ENCODE measurements at places on chromosomes 2 and 18. TPM values are rescaled to one million over a fixed set of nuclear protein-coding genes. Genes with fewer than 3 reads are reported as not detected.

GRCh38 chr18:63199743-63200241 lies 119.8 kb downstream of the BCL2 start:
- no peak for DNase-seq

DNA sequence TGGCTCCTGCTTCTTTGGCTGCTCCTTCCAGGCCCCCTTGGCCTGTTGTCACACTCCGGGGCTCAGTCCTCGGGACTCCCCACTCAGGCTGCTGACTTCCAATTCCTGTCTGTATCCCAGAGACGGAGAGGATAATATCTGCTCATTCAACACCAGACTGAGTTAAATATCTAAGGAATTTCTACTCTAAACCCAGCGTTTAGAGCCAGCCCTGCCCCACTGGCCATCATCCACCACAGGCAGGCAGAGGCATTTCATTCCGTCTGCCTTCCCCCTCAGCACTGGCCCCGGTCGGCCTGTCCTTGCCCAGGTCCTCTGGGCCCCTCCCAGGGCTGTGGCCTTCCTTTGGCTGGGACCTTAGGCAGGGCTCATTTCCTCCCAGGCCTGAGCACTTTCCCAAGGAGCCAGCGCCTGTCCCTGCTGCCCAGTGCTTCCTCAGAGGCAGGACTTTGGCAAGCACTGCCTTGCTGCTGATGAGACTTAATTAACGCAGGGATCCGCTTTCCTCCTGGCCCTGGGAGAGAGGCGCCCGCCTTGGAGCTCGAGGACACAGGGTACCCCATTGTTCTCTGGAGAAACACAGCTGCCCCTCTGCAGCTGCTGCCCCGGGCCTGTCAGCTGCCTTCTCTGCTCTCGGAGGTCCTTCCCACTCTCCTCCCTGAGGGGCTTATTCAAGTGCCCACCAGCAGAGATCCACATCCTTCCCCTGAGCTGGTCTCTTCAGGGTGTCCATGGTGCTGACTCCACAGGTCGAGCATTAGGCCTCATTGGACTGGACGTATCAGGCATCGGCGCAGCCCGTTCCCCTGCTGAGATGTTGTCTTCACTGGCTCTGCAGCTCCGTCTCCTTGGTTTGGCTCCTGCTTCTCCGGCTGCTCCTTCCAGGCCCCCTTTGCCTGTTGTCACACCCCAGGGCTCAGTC lies 42.8 kb downstream of the ATOH8 start:
- peak; percentile 78 for DNase-seq

DNA sequence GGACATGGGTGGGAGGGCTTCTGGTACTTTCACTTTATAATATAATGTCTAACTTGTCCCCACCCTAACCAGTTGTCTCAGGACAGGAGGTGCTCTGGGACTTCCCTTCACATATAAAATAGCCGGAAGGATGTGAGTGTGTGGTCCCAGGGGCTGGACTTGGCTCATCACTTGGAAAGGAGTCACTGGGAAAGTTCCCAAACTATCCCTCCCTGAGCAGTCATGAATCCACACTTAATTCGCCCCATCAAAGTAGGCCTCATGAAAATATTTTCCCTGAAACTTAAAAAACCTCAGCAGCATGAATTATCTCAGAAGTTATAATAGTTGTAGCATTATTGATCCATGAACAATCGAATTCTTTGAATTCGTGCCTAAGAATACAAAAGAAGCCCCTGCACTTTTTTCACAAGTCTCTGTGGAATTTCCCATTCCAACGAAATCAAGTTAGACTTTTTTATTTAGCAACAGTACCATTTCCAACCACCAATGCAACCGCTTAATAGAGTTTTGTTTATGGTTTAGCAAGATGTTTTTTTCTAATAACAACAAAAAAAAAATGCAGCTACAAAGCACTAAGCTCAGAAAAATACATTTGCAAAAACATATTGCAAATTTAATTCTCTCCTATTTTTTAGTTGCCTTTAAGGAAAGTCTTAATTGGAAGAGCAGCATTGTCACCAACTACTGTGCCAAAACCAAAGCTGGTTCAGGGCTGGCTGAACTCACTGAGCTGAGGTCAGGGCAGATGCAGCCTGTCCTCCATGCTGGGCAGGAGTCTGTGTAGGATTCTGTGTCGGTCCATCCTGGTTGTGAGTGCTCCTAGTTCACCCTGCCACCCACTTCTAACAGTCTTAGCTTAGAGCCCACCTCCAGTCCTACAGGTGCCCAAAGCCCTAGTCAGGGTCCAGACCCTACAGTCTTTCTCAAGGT lies 68.8 kb upstream of the SPTBN1 start:
- no peak for DNase-seq

DNA sequence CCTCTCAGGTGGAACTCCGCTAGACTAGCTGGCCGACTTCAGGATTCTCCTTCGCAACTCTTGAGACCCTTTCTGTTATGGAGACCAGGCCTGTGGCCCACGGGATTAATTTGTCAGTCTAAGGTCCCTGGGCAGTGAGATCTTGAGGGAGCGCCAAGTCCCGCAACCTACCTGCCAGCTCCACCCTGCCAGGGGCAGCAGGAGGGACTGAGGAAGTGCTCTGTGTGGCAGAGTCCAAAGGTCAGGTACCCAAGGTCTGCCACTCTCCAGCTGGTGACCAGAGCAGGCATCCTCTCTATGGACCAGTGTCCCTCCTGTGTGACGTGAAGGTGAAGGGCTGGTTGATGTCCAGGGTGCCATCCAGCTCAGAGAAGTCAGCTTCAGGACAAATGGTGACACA lies 4.3 kb upstream of the SPATA3 start:
- DNase-seq, result peak; percentile 27

- no peak for DNase-seq
These were observed 311.2 kb upstream of the PKDCC start for GRCh38 chr2:41736586-41736985.

DNA sequence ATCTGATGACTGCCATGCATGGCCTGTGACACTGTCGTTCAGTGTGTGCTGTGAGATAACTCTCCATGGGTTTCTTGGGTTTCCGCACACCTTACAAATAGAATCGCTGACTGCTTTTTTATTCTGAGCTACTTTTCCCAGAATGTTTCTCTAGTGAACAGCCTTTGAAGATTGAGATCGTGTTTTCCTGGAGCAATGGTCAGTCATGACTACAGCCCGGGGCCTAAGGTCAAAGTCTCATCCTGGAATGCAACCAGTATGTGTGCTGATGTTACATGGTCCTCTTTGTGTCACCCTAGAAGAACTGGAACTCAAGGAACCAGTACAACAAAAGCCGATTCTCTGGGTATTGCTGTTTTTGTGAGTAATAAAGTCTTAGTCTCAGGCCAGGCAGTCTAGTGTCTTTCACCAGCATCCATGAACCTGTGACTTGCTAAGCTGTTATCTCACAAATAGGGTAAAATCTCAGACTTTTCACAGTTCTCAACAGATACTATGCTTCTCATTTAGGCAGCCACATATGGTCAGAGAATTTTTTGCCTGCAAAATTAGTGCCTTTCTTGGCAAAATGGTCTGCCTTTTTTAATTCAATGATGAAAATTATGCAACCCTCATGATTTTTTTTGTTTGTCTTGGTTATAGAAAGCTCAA lies 124.9 kb upstream of the PIEZO2 start:
- no peak for DNase-seq

GRCh38 chr2:173050684-173051083 lies 25.0 kb upstream of the MAP3K20 start:
- no peak for DNase-seq

- no peak for DNase-seq
These were observed 77.9 kb upstream of the SATB2 start for GRCh38 chr2:199535445-199536177.

- no peak for DNase-seq
These were observed 2.9 kb upstream of the SCYGR2 start for GRCh38 chr2:227595797-227596196.

GRCh38 chr18:51490860-51491259 lies 293.4 kb upstream of the MEX3C start:
- DNase-seq, result no peak

- DNase-seq, result no peak
These were observed 134.7 kb downstream of the TPGS2 start for GRCh38 chr18:36693931-36694620.

GRCh38 chr18:35458677-35459441 lies 38.9 kb downstream of the INO80C start:
- DNase-seq, result peak; percentile 90

GRCh38 chr2:20157193-20157891 lies 67.6 kb downstream of the SDC1 start:
- DNase-seq, result no peak

GRCh38 chr18:57390044-57390443 lies 37.7 kb downstream of the ST8SIA3 start:
- no peak for DNase-seq

DNA sequence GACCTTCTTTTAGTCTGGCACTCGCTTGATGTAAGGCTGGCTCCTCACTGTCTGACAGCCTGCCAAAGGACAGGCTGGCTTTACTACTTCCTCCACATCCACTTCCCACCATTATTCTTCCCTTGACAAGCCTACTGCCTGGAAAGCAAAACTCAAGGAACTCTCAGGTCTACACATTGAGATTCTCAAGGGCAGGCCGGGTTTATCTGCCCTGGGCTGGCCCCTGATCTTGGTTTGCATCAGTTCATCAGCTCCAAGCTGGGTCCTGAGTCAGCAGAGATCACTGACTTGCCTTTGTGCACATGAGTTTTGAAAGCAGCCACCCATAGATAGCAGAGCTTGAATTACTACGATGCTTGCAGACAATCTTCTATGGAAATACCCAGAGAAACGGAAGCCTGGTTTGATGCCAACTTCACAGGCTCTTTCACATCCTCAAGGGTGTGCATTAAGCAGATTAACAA lies 53.9 kb downstream of the KCTD18 start:
- DNase-seq, result no peak

GRCh38 chr2:100733391-100734187 lies 86.3 kb upstream of the NPAS2 start:
- no peak for DNase-seq

- no peak for DNase-seq
These were observed 45.9 kb upstream of the ATP5MC3 start for GRCh38 chr2:175227393-175227792.

DNA sequence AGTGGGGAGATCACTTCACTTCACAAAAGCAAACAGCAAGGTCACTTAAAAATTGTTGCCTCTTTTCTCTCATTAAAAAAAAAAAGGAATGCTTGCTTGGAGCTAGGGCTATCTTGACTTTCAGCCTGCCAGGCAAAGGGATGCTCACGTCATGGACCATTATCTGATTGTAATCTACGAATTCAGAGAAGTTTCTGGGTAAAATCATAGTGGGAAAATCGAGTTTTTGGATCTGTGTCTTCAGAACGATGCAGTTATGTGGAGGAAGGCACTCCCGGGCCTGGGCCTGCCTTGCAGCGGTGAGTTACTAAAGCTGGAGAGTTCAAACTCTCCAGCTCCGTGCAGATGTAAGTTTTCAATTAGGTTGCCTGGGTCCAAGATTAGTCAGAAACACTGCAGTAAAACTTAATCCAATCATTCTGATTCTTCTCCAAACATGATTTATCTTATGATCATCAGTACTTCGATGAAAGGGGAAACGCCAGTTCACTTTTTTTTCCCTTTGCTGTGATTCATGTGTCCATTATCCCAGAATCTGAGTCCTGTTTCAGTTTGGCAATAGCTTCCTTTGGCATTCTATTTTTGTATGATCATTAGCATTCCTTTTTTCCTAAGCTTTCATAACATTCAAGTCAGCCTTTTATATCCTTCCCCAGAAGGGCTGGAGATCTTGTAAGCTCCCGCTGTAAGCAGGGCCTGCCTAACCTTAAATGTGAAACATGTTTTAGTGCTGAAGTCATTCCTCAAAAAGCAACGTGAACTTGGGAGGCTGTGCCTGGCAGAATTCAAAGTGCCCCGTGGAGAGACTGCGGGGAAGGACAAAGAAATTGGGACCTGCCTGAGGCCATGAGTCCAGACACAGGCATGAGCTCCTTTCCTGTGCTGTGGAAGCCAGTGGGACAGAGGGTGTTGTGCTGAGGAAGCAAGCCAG lies 119.3 kb upstream of the TWIST2 start:
- DNase-seq, result no peak

GRCh38 chr18:48831113-48831759 lies 119.5 kb downstream of the SMAD7 start:
- DNase-seq, result peak; percentile 47

GRCh38 chr2:86039963-86040655 lies 65.6 kb downstream of the POLR1A start:
- peak; percentile 55 for DNase-seq

GRCh38 chr2:4551691-4552474 lies 848.5 kb downstream of the DCDC2C start:
- DNase-seq, result no peak

- DNase-seq, result no peak
These were observed 358.6 kb downstream of the METTL4 start for GRCh38 chr18:2212598-2213205.

GRCh38 chr2:46663614-46664013 lies 184.2 kb downstream of the TMEM247 start:
- DNase-seq, result no peak

- no peak for DNase-seq
These were observed 888.3 kb upstream of the CELF4 start for GRCh38 chr18:38453880-38454279.

- DNase-seq, result no peak
These were observed 550.4 kb downstream of the ARHGAP15 start for GRCh38 chr2:143679617-143680016.

DNA sequence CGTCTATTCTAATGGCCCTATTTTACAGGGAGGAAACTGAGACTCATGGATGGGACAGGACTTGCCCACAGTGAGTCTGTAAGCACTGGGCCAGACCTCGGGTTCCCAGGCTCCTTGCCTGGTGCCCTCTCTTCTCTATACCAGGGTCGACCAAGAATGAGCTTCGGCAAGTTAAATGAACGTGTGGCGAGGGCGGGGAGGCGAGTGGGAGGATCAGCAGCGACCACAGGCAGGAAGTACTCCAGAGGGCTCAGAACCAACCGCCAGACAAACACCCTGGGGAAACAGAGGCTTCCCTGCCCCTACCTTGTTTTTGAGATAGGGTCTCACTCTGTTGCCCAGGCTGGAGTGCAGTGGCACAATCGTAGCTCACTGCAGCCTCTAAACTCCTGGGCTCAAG lies 177.7 kb upstream of the SMAD2 start:
- DNase-seq, result no peak

DNA sequence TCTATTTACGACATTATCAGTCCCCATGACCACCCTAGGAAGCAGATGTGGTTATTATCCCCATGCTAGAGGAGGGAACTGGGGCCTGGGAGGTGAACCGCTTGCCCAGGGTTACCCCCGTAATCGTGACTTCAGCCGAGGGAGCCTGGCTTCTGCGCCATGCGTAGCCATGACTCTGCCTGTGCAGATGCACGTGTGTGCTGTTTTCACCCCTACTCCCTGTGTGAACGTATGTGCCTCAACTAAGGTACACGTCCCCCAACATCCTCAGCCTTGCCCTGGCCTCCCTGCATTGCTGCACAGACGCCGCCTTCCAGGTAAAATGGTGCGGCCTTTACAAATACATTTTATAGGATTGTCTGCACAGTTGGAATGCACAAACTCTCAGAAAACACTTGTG lies 40.2 kb downstream of the LPIN1 start:
- no peak for DNase-seq

The FAM237A gene
- total RNA-seq, result 1.9 TPM

The VAMP5 gene
- 27.9 TPM for total RNA-seq

The CCDC148 gene
- total RNA-seq, result 0.30 TPM

The ST8SIA3 gene
- total RNA-seq, result 0.35 TPM

The QPCT gene
- total RNA-seq, result 5.2 TPM

The C2orf66 gene
- not detected for total RNA-seq

The MAP3K19 gene
- total RNA-seq, result not detected

The E2F6 gene
- total RNA-seq, result 18.7 TPM

The SLC9A4 gene
- not detected for total RNA-seq

The PLGLB1 gene
- total RNA-seq, result 3.2 TPM

The TMEM182 gene
- 135 TPM for total RNA-seq

The UGT1A9 gene
- total RNA-seq, result not detected

The POTEJ gene
- total RNA-seq, result not detected

The ARID5A gene
- 79.4 TPM for total RNA-seq

The SERPINB12 gene
- not detected for total RNA-seq

The ALK gene
- not detected for total RNA-seq

The TRPM8 gene
- total RNA-seq, result 0.73 TPM

The ADAM17 gene
- 18.9 TPM for total RNA-seq
